ENCODE measurements at places on chromosomes 16 and 17. TPM values are rescaled to one million over a fixed set of nuclear protein-coding genes. Genes with fewer than 3 reads are reported as not detected.

- DNase-seq: no peak
These were observed 1.3 kb downstream of the TRAF7 start for GRCh38 chr16:2156849-2157224.

GRCh38 chr16:15461376-15461775, 27.0 kb downstream of the BMERB1 start:
- no peak for DNase-seq

GRCh38 chr17:65231086-65231485, 93.9 kb downstream of the RGS9 start:
- no peak for DNase-seq

The CHST4 gene
- polyA plus RNA-seq: 0.04 TPM

- no peak for DNase-seq
These were observed 25.8 kb downstream of the SOX8 start for GRCh38 chr16:1007284-1007850.

All from IMR-90 (cell line).